ENCODE measurements at places on chromosomes 11 and 22. TPM values are rescaled to one million over a fixed set of nuclear protein-coding genes. Genes with fewer than 3 reads are reported as not detected.

PLEKHB1 gene
- total RNA-seq: 49.6 TPM

NAV2 gene
- 61.8 TPM for total RNA-seq

MPPED1 gene
- not detected for total RNA-seq

PRAME gene
- total RNA-seq: 0.33 TPM

CABP4 gene
- total RNA-seq: 10.7 TPM

SLC16A8 gene
- 0.33 TPM for total RNA-seq

TRIM44 gene
- 47.0 TPM for total RNA-seq

DNA sequence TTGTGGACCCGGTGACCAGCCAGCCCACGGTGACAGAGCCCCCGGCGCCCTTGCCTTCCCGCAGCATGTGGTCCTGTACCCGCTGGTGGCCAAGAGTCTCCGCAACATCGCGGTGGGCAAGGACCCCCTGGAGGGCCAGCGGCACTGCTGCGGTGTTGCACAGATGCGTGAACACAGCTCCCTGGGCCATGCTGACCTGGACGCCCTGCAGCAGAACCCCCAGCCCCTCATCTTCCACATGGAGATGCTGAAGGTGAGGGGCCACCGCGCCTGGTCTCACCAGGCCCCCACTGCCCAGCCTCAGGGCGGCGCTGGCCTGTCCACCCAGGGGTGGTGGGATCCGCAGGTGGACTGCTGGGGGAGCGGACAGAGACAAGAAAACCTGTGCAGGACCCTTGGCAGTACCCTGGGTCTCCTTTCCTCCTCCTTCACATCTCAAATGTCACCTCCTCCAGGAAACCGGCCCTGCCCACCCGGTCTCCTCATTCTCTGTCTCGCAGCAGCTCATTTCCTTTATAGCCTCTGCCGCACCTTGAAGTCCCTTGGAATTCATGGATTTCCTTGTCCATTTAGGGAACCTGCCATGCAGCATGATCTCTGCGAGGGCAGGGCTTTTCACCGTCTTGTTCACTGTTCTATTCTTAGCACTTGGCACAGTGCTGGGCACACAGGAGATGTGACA, 6.5 kb downstream of the AIP start:
- no peaks in the 10 kb centered on the region for H3K36me3 ChIP-seq
- no peaks in the 10 kb centered on the region for H3K4me1 ChIP-seq
- no peak overlapping the region for H3K4me3 ChIP-seq
- no peaks in the 10 kb centered on the region for H3K27me3 ChIP-seq
- DNase-seq: no peak

- no peak overlapping the region for H3K4me3 ChIP-seq
- no peak overlapping the region for H3K27ac ChIP-seq
- no peak for DNase-seq
- H3K4me1 ChIP-seq: no peaks in the 10 kb centered on the region
- no peaks in the 10 kb centered on the region for H3K36me3 ChIP-seq
Observed at GRCh38 chr22:48301421-48301820, 1526.3 kb downstream of the BRD1 start.

- H3K36me3 ChIP-seq: no peaks in the 10 kb centered on the region
- H3K27me3 ChIP-seq: no peaks in the 10 kb centered on the region
- no peaks in the 10 kb centered on the region for H3K4me1 ChIP-seq
- H3K4me3 ChIP-seq: no peak overlapping the region
Observed at GRCh38 chr11:63603180-63603518, 11.1 kb downstream of the PLAAT3 start.

DNA sequence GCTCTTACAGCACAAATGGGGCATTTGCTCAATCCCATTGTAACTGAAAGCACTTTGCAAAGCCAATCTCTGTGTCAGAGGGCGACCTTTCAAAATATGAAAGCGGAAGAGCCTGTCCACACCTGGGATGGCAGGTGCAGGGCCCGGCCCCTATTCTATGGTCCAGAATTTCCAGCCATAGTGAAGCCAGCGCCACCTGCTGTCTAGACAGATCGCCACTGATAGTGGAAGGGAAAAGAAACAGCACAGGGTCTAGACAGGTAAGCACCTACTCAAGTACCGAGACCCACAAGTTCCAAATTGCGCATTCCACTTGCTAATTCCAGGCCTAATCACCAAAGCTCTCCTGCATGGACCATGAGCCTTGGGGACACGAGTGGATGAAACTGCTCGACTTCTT, 141.4 kb downstream of the NTM start:
- H3K27me3 ChIP-seq: no peaks in the 10 kb centered on the region
- no peak for DNase-seq
- no peaks in the 10 kb centered on the region for H3K36me3 ChIP-seq
- H3K4me3 ChIP-seq: no peak overlapping the region
- no peak overlapping the region for H3K27ac ChIP-seq
- no peaks in the 10 kb centered on the region for H3K4me1 ChIP-seq

DNA sequence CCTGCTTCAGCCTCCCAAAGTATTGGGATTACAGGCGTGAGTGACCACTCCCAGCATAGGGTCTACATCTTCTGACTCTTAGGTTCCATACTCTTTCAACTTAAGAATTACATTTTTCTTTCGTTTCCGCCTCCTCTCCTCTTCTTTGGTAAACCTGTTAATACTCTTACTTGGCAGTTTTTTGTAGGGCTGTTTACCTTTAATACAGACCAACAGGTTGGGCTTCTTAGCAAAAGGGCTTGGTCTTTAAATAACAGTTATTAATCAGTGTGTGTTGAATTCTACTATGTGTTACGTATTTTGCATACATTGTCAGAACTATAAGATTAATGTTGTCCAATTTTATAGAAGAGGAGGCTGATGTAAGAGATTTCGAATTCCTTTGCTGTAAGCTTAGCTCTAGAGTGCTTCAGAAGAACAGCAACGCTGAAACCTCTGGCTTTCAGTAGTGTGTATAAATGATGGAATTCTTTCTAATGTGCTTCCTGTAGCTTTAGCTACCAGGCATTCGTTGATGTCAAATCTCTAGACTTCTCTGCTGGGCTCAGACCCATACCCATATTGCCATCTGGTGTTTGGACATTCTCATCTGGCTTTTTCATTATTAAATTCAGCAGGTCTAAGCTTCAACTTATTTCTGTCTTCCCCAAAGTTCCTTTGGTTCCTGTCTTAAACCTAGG, 3.1 kb downstream of the FDX1 start:
- DNase-seq: no peak
- H3K27me3 ChIP-seq: no peaks in the 10 kb centered on the region
- H3K36me3 ChIP-seq: no peaks in the 10 kb centered on the region
- no peaks in the 10 kb centered on the region for H3K4me1 ChIP-seq

DNA sequence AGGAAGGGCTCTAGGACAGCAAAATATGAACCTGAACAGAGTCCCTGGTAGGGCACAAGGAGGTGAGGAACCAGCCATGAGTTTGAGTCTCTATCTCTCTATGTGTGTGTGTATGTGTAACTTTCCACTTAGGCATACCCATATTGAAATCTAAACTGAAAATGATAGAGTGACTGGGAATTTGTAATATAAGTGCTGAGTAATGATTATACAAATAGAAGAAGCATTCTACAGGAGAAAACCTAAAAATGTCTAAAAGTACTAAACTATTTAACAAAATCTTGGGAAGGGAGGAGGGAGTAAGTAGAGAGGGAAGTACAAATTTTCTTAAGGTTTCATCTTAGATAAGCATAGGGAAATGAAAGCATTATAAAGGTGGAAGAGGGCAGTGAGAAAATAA, 97.1 kb upstream of the ZC3H12C start:
- no peaks in the 10 kb centered on the region for H3K27me3 ChIP-seq
- H3K36me3 ChIP-seq: no peaks in the 10 kb centered on the region
- H3K4me1 ChIP-seq: no peaks in the 10 kb centered on the region

GRCh38 chr11:94521684-94522083, 9.4 kb downstream of the C11orf97 start:
- no peak overlapping the region for H3K27ac ChIP-seq
- no peaks in the 10 kb centered on the region for H3K27me3 ChIP-seq
- H3K4me3 ChIP-seq: no peak overlapping the region

- no peak overlapping the region for H3K27ac ChIP-seq
- H3K4me3 ChIP-seq: no peak overlapping the region
- peaks cover 10% of the 10 kb centered on the region for H3K4me1 ChIP-seq
- no peaks in the 10 kb centered on the region for H3K36me3 ChIP-seq
- no peaks in the 10 kb centered on the region for H3K27me3 ChIP-seq
Observed at GRCh38 chr11:113162592-113162962, 151.8 kb upstream of the TTC12 start.

- no peaks in the 10 kb centered on the region for H3K27me3 ChIP-seq
- no peak overlapping the region for H3K27ac ChIP-seq
- no peak for DNase-seq
- no peak overlapping the region for H3K4me3 ChIP-seq
- no peaks in the 10 kb centered on the region for H3K36me3 ChIP-seq
Observed at GRCh38 chr11:113947994-113948393, 26.9 kb upstream of the HTR3A start.

- H3K27ac ChIP-seq: no peak overlapping the region
- no peak overlapping the region for H3K4me3 ChIP-seq
- no peaks in the 10 kb centered on the region for H3K27me3 ChIP-seq
- no peak for DNase-seq
- no peaks in the 10 kb centered on the region for H3K4me1 ChIP-seq
Observed at GRCh38 chr22:38611559-38611958, 41.6 kb upstream of the DMC1 start.

- peaks cover 6% of the 10 kb centered on the region for H3K27me3 ChIP-seq
- no peak overlapping the region for H3K27ac ChIP-seq
- no peaks in the 10 kb centered on the region for H3K36me3 ChIP-seq
- no peak for DNase-seq
Observed at GRCh38 chr22:18997306-18997924, 61.3 kb upstream of the PRODH start.

- H3K27ac ChIP-seq: no peak overlapping the region
- no peaks in the 10 kb centered on the region for H3K27me3 ChIP-seq
- DNase-seq: no peak
- H3K4me3 ChIP-seq: no peak overlapping the region
- H3K36me3 ChIP-seq: no peaks in the 10 kb centered on the region
Observed at GRCh38 chr11:100397401-100397800, 289.7 kb upstream of the ARHGAP42 start.

GRCh38 chr22:20658433-20659222, 115.3 kb upstream of the SERPIND1 start:
- no peak overlapping the region for H3K27ac ChIP-seq
- no peak overlapping the region for H3K4me3 ChIP-seq
- H3K4me1 ChIP-seq: no peaks in the 10 kb centered on the region

GRCh38 chr11:12079726-12080556, 30.4 kb upstream of the MICAL2 start:
- H3K27me3 ChIP-seq: no peaks in the 10 kb centered on the region
- no peaks in the 10 kb centered on the region for H3K36me3 ChIP-seq
- no peaks in the 10 kb centered on the region for H3K4me1 ChIP-seq
- DNase-seq: peak; percentile 65
- no peak overlapping the region for H3K4me3 ChIP-seq
- H3K27ac ChIP-seq: peak overlapping the region; percentile 60

All from breast epithelium (tissue), 4 donors.